Foreskin keratinocyte (primary cell): ENCODE measurements at places on chromosomes 3 and 15. TPM values are rescaled to one million over a fixed set of nuclear protein-coding genes. Genes with fewer than 3 reads are reported as not detected.
A peak's percentile ranks its signal among the peaks of the same experiment; 100 is the strongest.

GRCh38 chr3:73389117-73389813 is 235.5 kb downstream of the PDZRN3 start:
- DNase-seq: peak; percentile 30

- DNase-seq: no peak
Measured at GRCh38 chr3:184368116-184368515, 6.6 kb downstream of the POLR2H start.

The PRSS50 gene
- total RNA-seq: not detected in 2 replicates

DNA sequence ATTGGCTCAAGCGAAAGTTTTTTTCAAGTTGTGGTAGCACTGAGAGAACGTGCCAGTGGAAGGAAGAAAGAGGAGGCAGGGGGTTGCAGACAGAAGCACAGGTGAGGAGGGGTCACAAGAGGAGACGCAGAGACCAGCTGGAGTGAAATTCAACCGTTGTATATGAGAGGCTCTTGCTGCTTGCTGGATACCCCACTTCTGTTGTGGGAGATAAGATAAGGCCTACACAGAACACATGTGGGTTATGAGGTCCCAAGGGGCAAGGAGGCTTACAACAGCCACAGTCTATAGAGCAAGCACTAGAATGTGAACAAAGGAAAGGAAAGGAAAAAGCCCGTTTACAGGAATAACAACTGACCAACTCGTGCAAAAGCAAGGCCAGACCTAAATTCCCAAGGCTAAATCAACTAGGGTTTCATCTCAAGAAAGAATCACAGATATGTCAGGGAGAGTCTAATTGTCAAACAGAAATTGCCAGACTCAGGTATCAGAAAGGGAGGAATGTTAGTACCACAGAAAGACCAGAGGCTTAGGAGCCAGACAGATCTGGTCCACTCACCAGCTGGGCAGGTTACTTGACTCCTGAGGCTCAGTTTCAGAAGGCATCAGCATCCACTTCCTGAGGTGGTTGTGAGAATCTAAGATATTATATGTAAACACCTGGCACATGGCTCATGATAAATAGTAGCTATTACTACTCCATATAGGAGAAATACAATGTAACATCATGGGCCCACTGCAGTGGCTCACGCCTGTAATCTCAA is 60.9 kb downstream of the MSL2 start:
- no peak for DNase-seq

- no peak for DNase-seq
Measured at GRCh38 chr3:63936925-63937324, 24.7 kb upstream of the SCAANT1 start.

GRCh38 chr3:136819731-136820679 is 1.1 kb downstream of the SLC35G2 start:
- DNase-seq: peak; percentile 81

The ESYT3 gene
- total RNA-seq: 0.78 and 0.92 TPM in 2 replicates

GRCh38 chr15:56038707-56039106 is 45.3 kb upstream of the NEDD4 start:
- DNase-seq: no peak

- DNase-seq: no peak
Measured at GRCh38 chr3:117790235-117790987, 1080.8 kb downstream of the TUSC7 start.

The ZIC4 gene
- total RNA-seq: not detected in 2 replicates

The PAQR5 gene
- total RNA-seq: 0.04 and 0.07 TPM in 2 replicates

DNA sequence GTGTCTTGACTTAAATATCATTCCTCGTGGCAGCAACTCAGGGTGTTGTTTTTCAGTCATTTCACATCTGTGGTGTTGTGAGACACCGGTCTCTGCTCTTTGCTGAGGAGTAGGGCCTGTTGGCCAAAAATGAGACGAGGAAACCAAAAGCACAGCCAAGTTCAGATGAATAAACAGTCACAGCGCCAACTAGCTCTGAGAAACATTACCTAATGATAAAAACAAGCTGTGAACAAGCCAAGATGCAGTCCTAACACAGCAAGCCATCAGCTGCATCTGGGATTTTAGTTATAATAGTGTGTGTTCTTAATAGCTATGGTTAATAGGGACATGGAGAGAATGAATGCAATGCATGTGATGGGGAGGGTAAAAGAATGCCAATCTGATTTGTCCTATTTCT is 843.4 kb upstream of the DPPA4 start:
- DNase-seq: no peak

The STAC gene
- total RNA-seq: 1.3 and 1.7 TPM in 2 replicates

DNA sequence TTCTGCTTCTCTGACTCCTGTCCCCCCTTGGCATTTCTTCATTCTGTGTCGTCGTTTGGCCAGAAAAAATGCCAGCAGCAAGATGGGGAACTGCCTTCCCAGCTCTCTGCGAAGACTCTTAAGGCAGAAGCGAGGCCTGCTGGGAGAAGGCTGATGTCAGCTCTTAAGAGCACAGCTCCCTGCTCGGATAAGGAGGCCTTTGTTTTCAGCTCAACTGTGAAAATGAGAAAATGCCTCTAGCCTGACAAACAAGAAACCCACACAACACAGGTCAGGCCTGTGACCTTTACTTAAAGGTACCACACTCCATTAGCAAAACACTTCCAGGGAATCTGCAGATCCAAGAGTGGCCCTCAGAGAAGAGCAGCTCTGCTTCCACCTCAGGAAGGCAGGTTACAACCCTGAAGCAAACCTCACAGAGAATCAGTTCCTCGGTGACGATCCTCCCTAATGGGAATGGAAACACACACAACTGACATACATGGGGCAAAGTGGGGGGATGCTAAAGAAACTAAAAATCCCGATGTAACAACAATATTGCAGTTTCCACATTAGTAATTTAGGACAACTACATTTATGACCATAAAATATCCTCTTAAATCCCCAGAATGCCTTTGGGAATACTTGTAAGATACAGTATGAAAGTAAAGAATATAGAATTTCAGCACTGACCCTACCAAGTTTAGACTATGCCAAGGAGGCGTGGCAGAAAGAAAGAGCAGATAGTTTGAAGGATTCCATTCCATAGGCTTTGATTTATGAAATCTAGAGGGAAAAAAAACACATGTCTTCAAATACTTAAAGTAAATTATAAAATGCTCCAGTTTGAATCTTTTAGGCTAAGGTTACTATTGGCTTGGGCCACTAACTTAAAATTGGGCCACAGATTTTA is 52.1 kb downstream of the VGLL4 start:
- peak; percentile 56 for DNase-seq

DNA sequence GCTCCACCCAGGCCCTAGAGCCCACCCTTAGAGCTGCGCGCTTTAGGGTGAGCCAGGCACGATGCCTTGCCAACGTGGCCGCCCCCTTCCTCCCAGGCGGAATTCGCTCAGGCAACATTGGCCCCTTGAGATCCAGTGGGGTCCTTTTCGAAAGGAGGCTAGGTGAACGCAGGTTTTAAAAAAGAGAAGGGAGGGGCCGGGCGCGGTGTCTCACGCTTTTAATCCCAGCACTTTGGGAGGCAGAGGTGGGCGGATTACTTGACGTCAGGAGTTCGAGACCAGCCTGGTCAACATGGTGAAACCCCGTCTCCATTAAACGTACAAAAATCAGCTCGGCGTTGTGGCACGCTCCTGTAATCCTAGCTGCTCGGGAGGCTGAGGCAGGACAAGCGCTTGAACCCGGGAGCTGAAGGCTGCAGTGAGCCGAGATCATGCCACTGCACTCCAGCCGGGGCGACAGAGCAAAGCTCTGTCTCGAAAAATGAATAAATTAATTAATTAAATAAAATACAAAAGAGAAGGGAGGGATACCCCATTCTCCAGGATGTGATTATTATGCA is 984 bp upstream of the RPP25 start:
- DNase-seq: no peak

GRCh38 chr3:163915280-163915679 is 1163.0 kb downstream of the SI start:
- DNase-seq: no peak

GRCh38 chr15:23828786-23829185 is 141.7 kb upstream of the NDN start:
- DNase-seq: no peak

The AHSG gene
- total RNA-seq: 0.21 TPM in 1 of 2 replicates, not detected in the other

The CX3CR1 gene
- total RNA-seq: not detected in 2 replicates

DNA sequence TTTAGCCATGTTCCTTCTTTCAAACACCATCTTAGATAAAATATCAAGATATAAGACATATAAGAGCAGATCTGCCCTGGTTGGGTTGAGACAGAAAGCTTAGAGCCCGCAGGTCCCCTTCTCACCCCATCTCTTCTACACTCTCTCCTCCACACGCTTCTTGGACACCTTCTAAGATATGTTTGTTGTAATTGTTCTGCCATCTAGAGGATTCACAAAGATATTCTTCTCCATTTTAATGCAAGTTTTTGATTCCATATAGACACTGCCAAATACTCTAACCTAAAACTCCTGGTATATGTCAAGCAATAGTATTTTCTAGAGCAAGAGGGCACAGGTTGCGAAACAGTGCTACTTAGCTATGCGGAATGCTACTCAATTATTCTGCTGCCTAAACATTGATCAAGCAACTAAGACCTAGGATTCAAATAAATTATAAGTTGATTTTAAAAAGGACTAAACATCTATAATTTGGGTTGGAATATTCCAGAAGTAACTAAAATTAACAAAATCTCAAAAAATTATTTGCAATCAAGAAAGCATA is 6.8 kb downstream of the CHRM5 start:
- DNase-seq: no peak

DNA sequence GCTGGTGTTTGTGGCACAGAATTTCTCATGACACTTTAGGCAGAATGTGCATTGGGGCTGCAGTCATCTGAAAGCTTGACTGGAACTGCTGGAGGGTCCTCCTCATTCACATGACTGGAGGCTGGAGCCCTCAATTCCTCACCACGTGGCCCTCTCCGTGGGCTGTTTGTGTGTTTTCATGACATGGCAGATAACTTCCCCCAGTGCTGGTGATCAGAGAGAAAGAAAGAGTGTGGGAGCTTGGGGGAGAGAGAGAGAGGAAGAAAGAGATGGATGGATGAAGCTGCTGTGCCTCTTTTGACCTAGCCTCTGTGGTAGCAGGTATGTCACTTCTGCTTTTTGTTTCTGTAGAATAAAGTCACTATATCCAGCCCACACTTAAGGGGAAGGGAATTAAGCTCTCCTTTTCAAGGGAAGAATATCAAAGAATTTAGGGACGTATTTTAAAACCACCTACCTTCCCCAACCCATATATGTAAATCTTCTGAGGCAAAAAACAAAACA is 169.6 kb upstream of the IL12A start:
- no peak for DNase-seq

DNA sequence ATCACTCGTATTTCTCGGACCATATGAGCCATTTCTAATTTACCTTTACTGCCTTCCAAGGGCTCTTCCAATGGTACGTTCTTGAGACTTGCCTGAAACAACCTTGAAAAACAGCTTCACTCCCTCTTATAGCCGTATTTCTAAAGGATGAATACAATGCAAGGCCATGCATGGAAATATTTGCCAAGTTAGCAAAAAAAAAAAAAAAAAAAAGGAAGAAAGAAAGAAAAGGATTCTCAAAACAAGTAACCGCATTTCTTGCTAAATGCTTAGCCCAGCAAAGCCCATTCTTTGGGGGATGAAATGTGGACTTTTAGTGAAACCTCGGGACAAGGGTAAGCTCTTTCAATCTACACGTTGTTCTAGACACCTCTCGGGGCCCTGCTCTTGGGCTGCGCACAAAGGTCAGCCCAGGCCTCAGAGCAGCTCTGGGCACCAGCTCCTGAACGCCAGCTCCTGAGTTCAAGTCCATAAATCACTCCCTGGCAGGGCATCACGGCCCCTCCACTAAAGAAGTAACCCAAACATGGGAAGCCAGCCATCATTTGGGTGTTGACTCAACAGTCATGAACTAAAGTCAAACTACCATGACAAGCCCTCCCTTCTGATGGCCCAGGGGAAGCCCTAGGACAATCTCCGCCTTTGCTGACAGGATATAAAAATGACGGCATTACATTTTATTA is 132.7 kb downstream of the ADAMTS17 start:
- no peak for DNase-seq

The REC114 gene
- total RNA-seq: not detected in 2 replicates

DNA sequence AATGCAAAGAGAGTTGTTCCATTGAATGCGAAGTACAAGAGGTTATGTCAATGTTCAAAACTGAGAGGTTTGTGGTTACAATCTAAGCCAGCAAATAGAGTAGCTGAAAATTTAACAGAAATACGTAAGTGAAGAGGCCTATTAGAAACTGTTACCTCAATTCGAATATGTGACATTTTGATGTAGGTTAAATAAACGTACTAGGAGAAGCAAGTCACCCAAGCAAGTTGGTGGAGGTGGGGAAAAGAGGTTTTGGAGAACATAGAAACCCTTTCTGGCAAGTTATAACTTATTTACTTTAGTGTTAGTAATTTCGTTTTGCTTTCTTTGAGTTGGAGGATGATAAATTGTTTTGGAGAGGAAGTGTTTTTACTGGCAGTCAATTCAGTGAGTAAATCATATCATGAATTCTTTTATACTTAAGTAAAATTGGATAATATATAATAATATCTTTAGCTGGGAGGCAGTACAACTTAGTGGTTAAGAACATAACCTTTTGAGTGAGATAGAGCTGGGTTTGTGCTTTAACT is 91.2 kb upstream of the NAALADL2 start:
- peak; percentile 13 for DNase-seq

DNA sequence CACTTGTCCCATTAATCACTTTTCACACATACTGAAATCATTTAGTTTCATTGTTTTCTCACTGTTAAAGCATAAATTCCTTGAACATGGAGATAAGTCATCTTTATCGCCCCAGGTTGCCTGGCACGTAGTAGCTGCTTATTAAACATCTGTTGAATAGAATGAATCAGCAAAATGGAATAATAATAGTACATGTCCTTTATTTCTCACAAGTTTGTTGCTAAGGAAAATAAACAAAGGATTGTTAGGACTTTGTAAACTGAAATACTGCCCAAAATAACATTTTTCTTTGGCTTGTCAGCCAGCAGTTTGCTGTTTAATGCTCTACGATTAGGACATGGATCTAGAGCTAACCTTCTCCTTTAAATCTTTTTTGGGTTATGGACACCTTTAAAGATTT is 17.9 kb downstream of the SLC35A5 start:
- DNase-seq: peak; percentile 7

DNA sequence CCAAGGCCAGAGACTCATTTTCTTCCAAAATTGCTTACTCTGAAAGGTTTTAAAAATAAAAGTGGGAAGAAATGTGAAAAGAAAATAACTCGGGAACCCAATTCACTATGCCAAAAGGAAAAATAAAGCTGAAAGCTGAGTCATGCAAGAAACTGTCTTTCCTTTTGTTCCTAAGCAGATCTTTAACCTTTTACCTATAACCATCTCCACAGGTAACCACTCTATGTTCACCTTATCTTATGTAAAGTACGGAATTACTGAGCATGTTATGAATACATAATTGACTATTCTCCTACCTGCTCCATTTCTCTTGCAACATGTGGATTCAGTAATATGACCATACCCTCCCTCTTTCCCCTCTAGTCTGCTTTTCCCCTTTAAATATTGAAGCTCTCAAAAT is 62.0 kb downstream of the MINDY4B start:
- DNase-seq: no peak

GRCh38 chr3:160012108-160012507 is 23.5 kb downstream of the IL12A start:
- DNase-seq: no peak
